Stimulated activated CD4-positive, alpha-beta T cell treated with anti-CD3 and anti-CD28 coated beads, Interleukin-4, amount 100 ng/mL, for 1 hour (primary cell): ENCODE measurements at places on chromosomes 3 and 15.

DNA sequence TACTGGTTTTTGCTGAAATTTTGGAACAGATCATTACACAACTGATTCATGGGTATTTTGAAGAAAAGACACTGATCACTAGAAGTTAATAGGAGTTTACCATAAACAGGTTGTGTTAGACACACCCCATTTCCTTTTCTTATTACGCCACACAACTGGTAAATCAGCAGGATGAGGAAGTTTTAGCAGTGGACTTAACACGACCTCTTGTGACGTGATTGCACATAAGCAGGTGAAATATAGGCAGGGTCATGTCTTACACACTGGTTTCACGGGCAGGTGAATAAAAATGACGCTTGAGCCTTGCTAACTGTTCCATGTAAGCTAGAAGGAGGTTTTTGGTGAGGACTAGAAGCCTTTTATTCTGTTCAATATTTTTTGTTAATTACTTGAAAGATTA lies 27.1 kb upstream of the TPRG1 start:
- no peak for DNase-seq

DNA sequence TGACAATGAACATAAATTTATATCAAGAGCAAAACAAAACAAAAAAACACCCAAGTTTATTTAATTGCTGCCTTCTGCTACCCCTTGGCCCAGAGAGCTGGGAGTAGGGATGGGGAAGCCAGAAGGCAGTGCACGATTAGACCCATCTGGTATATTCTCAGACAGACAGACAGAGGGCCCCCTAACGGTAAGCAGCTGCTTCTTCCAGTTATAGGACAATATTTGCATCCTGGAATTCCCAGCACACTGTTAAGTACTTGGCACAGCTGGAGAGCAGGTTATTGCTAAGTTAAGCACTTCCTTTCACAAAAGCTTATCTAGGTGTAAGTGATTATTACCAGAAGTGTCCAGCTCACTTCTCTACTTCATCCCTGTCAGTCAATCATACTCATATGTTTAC lies 39.3 kb downstream of the C2CD4B start:
- no peak for DNase-seq

DNA sequence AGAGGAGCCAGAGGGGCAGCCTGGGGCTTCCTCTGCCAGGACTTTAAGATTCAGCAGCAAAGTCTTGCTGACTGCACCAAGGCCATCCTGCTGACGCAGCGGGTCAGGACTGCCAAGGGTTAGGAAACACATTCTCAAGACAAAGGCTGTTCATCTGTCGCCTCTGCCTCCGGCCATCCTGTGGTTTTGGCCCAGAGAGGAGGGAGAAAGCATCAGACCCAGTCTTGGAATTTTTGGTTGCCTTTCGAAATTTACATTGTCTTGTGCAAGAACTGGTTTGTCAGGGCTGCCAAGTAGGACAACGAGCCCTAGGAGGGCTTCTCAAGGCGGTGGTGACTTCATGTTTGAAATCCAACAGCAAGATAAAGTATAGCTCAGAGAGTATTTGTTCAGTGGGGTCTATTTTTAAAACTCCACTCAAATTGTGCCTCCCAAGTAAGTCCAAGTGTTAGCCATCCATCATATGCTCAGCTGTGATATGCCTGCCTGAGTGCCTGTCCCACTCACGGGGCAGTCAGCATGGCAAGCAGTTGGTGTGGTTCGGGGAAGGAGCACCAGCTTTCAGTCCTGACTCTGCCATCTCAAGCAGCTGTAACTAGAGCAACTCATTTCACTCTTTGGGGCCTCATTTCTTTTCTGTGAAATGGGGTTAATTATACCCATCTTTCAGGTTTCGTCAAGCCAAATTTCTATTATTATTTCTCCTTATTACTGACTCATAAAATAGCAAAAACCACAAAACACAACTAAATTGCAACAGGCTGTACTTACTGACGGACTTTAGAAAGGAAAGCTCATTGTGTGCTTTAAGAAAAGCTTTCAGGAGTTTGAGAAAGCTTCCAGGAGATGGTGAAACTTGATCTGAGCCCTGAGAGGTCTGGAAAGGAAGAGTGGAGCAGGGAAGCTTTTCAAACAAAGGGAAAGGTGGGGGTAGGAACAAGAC lies 42.4 kb upstream of the RHO start:
- DNase-seq = no peak

- DNase-seq = no peak
Observed at GRCh38 chr3:94241986-94242385, 179.1 kb downstream of the NSUN3 start.

GRCh38 chr15:75302318-75302717 lies 19.7 kb downstream of the GOLGA6D start:
- no peak for DNase-seq

DNA sequence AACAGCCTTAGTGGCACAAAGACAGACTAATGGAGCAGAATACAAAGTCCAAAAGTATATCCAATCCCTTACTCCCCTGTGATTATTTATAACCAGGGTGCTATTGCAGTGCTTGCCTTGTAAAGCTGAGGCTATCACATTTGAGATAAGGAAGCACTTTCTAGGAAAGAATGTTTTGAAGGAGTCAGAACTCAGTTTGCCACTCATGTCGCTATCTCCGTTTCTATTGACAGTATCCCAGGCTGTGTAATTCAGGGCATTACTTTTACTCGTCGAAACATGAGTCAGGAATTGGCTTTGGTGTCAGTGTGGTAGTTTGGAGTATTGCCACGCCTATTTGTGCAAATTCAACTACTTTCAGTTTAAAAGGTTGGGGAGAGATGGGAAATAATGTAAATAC lies 78.4 kb downstream of the FBXL2 start:
- no peak for DNase-seq

GRCh38 chr3:7759630-7760029 lies 742.0 kb upstream of the LMCD1 start:
- DNase-seq = no peak
